ENCODE measurements at places on chromosomes 6 and 20.

DNA sequence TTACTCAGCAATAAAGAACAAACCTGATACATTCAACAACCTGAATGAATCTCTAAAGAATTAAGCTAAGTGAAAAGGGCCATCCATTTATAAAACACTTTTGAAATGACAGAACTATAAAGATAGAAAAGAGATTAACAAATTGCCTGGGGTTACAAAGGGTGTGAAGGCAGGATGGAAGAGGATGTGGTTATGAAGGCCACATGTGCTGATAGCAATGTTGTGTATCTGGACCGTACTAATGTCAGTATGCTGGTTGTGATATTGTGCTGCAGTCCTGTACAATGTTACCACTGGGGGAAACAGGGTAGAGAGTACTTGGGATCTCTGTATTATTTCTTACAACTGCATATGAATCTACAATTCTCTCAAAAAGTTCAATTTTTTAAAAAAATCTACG is 36.4 kb downstream of the ELOVL5 start:
- DNase-seq: no peak

DNA sequence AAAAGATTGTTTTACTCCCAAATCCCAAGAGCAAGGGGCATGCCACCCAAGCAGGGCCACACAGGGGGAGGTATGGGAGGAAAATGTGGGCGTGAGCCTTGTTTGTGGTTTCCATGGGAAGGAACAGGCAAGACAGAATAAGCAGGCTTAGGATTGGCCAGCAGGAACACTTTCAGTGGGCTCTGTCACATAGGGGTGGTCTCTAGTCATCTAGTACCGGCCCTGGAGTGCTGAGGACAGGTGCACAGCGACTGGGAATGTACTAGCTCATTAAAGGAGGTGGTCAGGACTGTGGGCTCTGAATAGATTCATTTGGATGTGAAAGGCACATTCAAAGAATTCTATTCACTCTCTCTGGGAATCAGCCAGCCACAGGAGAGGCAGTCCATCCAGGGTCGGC is 175.6 kb downstream of the TBC1D7 start:
- DNase-seq: no peak

DNA sequence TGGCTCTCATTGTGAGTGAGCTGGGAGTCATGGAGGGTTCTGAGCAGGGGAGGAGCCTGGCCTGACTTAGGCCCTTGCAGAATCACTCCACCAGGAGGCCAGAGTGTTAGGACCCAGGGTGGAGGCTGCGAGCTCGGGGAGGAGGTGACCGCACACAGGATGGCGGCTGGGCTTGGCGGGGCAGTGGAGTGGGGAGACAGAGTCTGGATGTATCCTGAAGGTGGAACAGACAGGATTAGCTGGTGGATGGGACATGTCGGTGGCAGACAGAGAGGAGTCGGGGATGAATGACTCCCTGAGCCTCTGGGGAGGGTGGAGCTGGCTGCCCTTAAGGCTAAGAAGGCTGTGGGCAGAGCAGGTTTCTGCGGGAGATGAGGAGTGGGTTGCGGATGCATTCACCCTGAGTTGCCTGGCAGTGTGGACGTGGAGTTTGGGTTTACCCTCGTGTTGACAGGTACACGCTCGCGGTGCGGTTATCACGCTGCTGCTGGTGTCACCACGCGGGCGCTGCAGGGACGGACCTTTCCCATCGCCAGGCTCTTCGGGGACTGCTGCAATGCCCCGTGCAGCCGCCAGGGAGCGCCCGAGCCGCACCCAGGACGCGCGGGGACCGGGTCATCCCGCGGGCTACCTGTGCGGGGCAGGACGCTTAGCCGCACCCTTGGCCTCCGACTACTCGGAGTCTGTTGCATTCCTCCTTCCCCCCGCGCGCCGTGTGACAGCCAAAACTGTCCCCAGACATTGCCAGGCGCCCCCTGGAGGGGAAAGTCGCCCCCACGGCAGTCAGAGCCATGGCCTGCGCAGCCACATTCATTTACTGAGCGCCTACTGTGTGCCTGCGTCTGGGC is 43.0 kb upstream of the PTGIS start:
- peak; percentile 66 for DNase-seq

GRCh38 chr6:44554861-44555260 is 167.4 kb downstream of the CDC5L start:
- DNase-seq: no peak

DNA sequence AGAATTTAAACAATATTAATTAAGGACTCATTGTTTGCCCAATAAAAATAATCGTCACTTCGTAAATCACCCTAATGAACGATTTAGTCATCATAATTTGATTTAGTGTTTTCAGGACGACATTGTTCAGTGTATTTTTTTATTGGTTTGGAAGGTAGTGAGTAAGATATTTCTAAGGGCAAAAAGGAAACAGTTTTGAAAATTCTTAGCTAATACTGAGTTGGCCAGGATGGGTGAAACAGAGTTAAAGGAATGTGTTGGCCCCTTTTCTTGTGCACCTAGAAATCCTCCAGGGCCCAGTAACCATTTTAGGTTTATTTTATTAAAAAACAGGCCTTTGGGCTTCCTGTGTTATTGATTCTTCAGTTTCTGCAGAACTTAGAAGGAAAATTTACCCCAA is 25.3 kb downstream of the ANKS1A start:
- no peak for DNase-seq

Measured in NCI-H1092 treated with DMSO at 0.1 percent for 48 hours (cell line).